SK-MEL-5 (cell line): ENCODE measurements at places on chromosomes 5 and 9.

DNA sequence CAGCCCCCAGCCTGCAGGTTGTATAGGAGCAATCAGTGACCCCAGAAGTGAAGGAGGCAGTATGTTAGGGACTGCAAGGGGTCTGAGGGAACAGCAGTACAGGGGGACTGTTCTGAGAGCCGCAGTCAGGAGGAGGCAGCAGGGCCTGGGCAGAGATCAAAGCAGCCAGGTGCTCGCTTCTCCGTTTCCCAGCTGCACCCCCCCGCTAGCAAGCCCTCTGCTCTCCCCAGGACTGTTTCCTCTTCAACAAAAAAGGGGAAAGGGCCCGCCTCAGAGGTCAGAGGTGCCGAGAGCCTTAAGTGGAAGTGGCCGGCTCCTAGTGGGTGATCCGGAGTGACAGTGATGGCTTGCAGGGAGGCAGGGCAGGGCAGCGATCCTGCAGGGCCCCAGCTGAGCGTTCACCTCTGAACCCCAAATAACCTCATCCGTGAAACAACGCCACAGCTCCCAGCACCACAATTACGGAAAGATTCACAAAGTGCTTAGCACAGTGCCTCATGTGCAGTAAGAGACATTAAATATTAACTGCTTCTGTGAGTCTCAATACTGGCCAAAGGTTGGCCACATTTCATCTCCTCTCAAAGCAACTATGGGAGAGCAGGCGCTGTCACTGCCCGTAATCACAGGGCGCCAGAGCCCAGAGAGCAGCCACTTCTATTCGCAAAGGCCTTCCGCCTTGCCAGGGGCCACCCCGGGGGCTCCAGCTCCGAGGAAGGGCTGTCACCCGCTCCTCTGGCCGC lies 8.0 kb downstream of the CLPTM1L start:
- DNase-seq = no peak

DNA sequence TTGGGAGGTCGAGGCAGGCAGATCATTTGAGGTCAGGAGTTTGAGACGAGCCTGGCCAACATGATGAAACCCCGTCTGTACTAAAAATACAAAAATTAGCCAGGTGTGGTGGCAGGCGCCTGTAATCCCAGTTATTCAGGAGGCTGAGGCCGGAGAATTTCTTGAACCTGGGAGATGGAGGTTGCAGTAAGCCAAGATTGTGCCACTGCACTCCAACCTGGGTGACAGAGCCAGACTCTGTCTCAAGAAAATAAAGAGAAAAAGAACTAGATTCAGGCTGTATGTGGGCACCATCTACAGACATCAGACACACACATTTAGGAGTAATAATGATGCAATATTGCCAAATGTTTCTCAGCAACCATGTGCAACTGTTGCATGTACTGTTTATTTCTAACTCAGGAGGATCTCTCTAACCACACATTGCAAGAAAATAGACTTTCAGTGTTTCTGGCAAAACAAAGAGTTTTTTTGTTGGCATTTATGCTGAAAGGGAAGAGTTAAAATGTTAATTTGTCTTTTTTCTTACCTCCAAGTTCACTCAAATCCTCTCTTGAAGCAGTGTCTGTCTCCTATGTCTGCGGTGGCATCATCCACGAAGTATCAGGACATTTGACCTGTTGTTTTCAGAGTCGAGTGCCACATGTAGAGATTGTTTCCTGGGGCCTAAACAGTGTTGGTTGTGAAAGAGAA lies 5.1 kb upstream of the ORM1 start:
- DNase-seq = peak; percentile 58

- no peak for DNase-seq
Measured at GRCh38 chr9:19049917-19050636, 850 bp downstream of the RRAGA start.

GRCh38 chr5:175365866-175366265 lies 78.1 kb downstream of the DRD1 start:
- no peak for DNase-seq

DNA sequence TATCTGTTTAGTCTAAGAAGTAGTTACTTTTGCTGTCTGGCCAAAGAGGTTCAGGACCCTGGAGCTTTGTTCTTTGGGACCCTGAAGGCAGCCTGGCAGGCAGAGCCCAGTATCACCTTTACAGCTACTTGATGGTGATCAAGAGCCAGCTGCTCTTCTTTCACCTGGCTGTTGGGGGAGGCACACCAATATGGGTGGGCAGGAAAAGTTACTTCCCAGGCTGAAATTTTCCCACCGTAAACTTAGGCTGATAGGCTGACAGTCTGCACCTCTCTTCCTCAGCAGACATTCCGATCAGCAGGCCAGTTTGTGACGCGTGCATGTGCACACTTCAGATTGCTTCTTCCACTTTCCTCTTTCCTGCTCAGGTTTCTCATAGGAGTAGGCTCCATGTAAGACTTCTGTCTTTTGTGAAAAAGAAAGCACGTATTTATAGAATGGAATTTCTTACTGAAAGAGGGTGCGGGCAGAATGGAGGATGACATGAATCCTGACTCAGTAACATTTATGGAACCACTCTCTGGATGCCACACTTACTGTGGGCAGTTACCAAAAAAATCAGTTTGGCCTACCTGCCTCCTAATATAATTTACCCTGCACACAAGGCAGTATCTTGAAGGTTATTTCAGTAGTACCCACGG lies 223.9 kb upstream of the DMRT1 start:
- DNase-seq = no peak

DNA sequence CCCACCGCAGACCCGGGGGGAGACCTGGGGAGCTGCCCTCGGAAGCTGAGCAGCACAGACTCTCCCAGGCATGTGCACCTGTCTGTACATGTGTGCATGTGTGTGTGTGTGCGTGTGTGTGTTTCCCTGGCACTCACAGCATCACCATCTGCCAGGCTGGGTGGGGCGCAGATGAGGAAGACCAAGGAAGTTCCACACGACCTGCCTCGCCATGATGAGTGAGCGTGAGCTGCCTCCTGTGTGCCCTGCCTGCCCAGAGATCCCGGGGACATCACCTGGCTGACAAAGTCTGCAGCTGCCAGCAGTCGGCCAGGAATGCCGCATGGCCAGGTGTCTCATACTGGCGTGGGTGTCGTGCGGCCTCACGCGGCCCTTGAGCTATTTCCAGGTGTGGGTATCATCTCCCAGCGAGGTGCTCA lies 4.0 kb upstream of the GPSM1 start:
- DNase-seq = no peak

- peak; percentile 64 for DNase-seq
Measured at GRCh38 chr5:96175090-96175489, 213.4 kb upstream of the ELL2 start.

- DNase-seq = no peak
Measured at GRCh38 chr9:1013021-1013420, 36.6 kb downstream of the DMRT3 start.

- no peak for DNase-seq
Measured at GRCh38 chr5:114988096-114988495, 181.6 kb downstream of the TRIM36 start.

- DNase-seq = no peak
Measured at GRCh38 chr5:168301593-168302390, 10.3 kb downstream of the WWC1 start.

DNA sequence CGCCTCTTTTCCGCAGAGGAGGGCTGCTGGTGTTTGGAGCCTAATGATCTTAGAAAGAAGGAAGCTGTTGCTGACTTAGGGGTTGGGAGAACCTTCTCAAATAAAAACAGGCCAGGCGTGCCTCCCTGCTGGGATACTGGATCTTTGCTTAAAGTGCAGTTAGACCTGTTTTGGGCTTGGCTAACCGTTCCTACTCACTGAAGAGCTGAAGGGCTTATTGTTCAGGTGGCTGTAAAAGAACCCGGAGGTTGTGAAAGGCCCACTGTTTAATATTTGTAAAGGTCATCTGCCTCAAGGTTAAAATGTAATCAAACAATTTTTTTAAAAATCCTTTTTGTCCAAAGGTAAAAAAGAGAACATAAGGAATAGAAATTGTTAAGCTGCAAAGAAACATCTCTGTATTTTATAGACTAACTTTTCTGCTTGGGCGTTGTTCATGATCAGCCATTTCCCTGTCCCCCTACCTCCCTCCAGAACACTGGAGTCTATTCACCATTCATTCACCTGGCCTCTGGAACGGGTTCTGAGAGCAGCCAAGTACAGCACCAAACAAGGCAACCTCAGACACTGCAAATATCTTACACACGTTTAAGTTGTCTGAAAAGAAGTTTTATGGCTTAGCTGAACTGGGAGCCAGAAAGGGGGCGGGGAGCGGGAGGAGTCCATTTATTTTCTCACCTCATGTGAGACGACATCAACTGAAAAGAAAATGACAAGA lies 18.6 kb upstream of the MTMR12 start:
- peak; percentile 97 for DNase-seq

- DNase-seq = peak; percentile 30
Measured at GRCh38 chr5:139368613-139369012, 14.5 kb downstream of the SLC23A1 start.

DNA sequence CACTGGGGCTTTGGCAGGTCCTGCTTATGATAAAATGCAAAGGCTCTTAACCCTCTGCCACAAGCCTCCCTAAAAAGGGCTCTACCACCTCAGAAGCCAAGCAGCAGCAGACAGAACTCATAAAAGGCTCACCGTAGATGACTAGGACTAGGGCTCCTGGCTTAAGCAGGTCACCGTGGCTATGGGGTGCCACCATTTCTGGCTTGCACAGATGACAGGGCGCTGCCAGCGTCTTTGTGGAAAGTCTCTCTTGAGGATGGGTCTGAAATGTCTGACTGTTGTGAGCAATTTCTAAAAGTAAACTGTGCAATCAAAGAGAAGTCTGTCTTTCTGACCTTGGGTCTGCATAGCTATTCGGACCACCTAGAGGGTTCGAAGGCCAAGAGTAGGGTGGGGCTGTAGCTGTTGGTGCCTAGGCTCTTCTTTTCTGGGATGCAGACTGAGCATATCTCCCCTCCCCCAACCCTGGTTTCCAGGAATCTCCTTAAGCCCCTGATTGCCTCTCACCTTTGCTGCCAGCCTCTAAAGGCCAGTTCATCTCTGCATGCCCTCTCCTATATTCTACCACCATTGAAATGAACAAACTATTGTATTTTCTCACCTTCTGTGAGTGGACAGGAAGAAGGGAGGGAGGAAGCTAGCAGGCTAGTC lies 307.4 kb downstream of the ARHGAP26 start:
- DNase-seq = no peak

DNA sequence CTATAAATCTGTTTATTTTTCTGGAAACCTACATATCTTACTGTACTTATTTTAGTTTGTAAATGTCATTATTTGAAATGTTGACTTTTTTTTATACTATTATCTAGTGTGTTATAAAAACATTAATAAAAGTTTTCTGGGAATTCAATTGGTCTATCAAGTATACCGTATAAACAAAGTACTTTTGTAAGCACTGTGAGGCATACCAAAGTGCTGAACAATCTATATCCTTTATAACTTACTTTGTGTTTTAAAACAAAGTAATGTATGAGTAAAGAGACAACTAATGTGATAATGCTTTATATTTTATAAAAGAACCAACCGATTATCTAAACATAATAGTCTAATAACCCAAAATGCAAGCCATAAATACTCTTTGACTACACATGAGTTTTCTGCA lies 23.1 kb downstream of the EDIL3 start:
- no peak for DNase-seq

GRCh38 chr9:35070823-35071813 lies 1.3 kb downstream of the VCP start:
- DNase-seq = no peak

GRCh38 chr5:32147236-32147635 lies 26.9 kb downstream of the GOLPH3 start:
- DNase-seq = no peak

DNA sequence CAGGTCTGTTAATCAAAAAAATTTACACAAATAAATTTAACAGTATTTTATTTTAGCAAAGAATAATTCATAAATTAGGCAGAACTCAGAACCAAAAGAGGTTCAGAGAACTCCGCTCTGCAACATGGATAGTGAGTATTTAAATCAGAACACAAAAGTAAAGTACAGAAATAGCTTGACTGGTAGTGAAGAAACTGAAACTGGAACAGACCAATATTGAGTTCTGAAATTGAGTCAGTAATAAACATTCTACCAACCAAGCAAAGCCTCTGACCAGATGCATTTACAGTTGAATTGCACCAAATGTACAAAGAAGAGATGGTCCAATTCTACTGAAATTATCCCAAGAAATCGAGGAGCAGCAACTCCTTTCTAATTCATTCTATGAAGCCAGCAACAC lies 1542.8 kb downstream of the EFNA5 start:
- no peak for DNase-seq

DNA sequence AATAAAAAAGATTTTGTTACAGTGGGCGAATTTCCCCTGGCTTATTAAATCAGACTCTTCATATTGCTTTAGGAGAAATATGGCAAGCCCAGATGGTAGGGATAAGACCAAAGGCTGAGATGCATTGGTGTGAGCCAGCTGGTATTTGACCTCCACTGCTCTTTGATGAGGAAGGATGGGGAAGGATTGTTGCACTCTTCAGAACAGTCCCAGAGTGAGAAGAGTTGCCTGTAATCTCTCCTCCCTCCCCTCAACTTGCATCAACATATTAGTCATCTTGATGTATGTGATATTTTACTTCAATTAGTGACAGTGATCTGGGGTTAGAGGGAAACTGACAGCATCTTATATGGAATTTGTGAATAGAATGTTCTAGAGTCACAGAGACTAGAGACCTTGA lies 136.6 kb downstream of the ADAMTS12 start:
- DNase-seq = no peak

GRCh38 chr5:32612134-32612888 lies 27.0 kb downstream of the SUB1 start:
- no peak for DNase-seq

DNA sequence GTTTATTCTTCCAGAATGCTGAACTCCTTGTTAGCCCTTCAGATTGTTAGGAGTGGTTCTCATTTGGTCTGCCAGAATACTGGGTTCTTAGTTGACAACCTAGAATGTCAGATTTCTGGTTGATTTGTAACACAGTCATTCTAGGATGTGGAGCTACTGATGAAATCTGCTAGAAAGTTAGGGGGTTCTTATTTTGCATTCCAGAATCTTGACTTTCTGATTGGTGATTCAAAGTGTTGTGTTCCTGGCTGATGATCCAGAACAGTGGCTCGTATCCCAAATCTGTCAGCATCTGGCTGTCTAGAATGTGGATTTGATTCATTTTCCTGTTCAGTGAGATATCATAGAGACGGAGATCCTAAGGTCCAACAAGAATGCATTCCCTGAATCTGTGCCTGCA lies 21.9 kb downstream of the PTGS1 start:
- DNase-seq = no peak

DNA sequence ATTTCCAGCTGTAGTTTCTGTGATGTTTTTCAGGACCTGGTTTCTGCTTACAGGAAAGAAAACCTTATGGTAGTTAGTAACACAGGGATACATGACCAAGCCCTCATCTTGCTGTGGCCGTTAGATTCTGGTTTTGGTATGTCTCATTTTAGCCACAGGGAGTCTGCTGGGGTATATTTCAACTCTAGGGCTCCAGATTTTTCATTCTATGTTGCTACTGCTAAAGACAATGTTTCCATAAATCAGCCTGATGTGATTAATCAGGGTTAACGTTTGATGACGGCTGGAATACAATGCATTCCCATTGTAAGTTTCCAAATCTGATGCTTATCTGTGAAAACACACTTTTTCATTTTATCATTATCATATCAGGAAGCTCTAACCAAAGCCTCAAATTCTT lies 48.2 kb downstream of the P4HA2 start:
- no peak for DNase-seq
